Hippocampal formation (tissue), 2 donors: ENCODE measurements at places on chromosomes 4 and X.

GRCh38 chrX:100413229-100413628 is 3.2 kb upstream of the PCDH19 start:
- peak; percentile 1 for DNase-seq

DNA sequence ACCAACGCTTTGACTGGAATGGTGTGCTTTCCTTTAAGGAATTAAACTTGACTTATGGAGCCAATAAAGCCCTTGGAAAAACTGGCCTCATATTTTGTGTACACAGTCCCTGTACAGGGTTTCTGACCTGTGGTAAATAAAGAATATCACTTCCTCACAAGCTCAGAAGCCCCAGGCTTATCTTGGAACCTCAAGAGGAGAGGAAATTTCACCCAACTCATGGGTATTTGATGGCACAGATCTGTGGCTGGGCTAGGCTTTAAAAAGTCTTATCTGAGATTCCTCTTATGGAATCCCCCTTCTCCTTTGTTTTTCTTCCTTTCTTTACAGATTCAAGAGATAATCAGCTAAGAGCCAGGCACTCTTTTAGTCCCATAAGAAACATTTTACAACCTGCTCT is 89.3 kb upstream of the USP38 start:
- DNase-seq = no peak

GRCh38 chrX:1649621-1650020 is 34.8 kb downstream of the ASMT start:
- DNase-seq = no peak

GRCh38 chr4:156547891-156548290 is 423.7 kb downstream of the PDGFC start:
- DNase-seq = no peak

GRCh38 chrX:72393836-72394517 is 88.3 kb upstream of the CITED1 start:
- DNase-seq = no peak

DNA sequence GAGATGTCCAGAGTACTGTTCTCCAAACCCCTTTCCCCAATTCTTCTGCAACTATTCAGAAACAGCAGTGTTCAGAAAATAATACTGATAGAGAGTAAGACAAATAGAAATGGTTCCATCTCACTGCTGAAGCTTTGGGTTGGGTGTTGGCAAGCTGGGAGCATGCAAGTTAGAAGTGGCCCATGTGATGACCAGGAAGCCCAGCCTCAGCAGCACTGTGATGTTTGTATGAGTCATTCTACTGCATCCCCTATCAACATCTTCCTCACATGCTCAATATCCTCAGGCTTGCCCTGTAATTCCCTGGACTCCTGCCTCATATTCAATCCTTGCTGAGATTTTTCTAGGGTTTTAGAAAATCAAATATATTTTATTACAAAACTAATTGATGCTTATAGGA is 96.5 kb downstream of the CHRDL1 start:
- no peak for DNase-seq

DNA sequence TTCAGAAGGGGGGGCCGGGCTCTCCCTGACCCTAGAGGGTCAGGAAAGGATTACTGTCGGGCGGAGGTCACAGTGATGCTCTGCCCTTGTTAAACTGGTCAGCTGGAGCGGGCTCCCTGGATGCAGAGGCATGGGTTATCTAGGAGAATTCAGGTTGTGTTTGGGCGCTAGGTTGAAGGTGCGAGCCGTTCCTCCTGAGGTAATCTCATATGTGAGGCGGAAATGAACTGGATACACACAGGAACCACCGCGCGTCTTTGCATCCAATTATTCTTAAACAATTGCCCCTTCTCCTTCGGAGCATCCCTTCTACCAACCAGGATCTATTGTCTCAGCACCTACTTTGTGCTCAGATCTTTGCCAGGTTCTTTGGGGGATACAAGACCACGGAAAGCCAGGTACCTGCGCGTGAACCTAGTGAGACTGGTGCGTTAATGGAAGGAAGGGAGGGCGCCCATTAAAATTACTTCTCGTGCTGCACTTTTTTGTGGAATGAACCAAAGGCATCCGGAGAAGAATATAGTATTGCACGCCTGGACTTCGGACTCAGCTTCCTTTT is 28.4 kb downstream of the HAND2 start:
- DNase-seq = no peak

DNA sequence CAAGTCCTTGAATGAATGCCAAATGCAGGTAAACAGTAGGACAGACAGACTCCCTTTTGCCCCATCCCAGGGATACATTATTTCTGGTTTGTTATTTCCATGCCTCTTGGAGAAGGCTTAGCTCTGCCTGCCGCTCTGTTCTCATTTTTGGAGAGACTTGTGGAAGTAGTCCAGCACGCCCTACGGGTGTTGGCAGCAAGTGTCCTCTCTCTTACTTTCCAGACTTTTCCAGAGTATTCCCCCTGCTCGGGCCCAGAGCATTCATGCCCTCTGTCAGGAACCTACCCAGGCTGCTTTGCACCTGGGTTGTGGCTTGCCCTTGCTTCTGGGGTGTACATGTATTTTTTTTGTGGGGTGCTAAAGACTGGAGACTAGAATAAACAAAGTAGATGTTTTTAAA is 15.3 kb downstream of the SLC34A2 start:
- no peak for DNase-seq

GRCh38 chrX:22664826-22665225 is 334.9 kb upstream of the DDX53 start:
- DNase-seq = no peak

- no peak for DNase-seq
Observed at GRCh38 chr4:41102414-41103092, 111.8 kb downstream of the APBB2 start.

DNA sequence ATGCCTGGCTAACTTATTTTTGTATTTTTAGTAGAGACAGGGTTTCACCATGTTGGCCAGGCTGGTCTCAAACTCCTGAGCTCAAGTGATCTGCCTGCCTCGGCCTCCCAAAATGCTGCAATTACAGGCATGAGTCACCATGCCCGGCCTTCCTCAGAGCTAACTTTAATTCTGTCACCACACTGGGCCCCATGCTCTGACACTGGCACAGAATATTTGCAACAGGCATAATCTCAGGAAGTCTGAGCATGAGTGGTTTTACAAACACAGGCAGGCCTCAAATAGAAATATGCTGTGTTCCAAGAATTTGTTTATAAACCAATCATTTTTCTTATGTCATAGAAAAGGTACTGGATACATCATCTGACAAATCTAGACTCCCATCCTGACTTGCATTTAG is 32.7 kb upstream of the FAM9C start:
- no peak for DNase-seq

DNA sequence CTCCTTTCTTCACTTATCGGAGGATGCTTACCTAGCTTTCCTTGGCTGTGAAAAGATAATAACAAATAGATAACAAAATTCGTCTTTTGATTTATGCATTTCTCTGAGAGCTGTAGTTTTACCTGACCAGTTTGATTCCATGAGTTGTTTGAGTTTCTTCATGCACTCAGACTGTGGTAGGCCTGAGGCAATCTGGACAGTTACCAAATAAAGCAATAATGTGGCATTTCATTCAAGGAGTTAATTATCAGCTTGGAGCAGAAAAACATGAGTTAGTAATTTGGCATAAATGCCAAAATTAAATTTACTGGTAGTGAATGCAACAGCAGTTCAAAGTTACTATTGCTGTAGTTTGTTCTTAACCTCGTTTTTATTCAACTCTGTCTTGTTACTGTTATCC is 53.5 kb downstream of the FABP2 start:
- DNase-seq = no peak

DNA sequence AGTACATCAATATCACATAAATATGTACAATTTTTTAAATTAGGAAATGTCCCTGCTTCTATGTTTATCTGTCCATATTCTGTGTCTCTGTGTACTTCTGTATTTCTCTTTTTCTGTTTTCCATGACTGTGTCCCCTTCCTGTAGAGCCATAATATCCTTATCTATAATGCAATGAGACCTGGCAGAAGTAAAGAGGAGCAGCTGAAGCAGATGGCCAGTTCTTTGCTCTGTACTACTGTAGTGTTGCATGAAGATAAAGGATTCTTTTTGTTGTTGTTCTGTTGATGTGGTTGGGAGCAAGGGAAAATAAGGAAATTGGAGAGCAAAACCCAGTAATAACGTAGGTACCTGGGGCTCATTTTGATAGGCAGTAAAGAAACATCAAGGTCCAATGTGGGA is 301.7 kb downstream of the ADGRL3 start:
- no peak for DNase-seq

DNA sequence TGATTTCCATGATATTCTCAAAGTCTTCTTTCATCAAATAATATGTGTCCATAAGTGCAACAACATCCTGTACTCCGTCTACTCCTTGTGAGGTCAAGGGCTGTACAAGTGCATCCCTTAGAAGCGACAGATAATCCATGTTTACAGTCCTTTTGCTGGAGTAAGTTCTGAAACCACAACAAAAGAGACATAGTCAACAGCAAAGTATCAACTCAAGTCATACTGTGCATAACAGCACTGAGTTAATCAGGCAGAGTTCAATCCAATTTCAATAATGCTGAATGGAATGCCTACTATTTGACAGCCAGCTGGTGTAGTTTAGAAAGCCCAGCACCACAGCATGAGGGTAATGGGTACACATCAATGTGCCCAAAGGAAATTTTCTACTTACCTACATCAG is 74.5 kb downstream of the RFC1 start:
- no peak for DNase-seq

GRCh38 chr4:133148690-133149363 is at the start of gene PCDH10:
Gene PCDH10, plus strand, starts transcription at chr4:133149294. Its CDS starts 847 bp downstream, at chr4:133150141.
- peak; percentile 98 for DNase-seq

DNA sequence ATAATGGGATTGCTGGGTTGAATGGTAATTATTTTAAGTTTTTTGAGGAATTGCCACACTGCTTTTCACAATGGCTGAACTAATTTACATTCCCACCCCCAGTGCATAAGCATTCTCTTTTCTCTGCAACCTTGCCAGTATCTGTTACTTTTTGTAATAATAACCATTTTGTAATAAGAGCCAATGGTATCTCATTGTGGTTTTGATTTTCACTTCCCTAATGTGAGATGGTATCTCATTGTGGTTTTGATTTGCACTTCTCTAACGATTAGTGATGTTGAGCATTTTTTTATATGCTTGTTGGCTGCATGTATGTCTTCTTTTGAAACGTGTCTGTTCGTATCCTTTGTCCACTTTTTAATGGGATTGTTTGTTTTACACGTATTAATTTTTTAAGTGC is 213.1 kb upstream of the HDX start:
- no peak for DNase-seq

GRCh38 chr4:90421161-90421560 is 294.0 kb downstream of the CCSER1 start:
- no peak for DNase-seq

- DNase-seq = no peak
Observed at GRCh38 chr4:95694411-95694810, 145.5 kb upstream of the PDHA2 start.

DNA sequence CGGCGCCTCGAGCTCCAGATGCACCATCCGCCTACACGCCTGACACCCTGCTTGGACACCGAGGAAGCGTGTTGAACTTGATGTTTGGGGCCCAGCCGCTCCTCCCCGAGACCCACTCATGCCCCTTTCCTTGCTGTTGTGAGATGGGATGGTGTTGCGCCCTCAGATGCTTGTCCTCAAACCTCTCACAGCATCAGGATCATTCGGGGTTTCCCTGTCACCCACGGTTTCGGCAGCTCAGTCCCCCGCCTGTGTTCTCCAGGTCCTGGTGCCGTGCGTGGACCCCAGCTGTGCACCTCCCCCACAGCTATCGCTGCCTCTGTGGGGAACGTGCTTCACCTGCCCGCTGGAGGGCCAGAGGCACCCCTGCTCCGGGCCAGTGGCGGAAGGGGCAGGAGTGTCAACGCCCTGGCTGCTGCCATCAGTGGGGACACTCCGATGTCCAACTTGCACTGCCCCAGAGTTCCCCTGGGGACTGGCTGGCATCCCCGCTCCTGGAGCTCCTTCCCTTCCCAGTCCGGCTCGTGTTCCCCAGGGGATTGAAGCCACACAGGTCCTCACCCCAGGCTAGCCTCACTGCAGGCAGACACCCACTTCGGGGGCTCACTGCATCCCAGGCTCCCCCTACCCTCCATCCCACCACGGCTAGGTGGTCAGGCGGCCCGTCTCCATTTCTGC is 82.3 kb upstream of the ADRA2C start:
- DNase-seq = no peak

GRCh38 chr4:38452009-38452408 is 212.0 kb upstream of the KLF3 start:
- DNase-seq = no peak

- DNase-seq = no peak
Observed at GRCh38 chr4:113603911-113604310, 157.6 kb downstream of the CAMK2D start.

- DNase-seq = no peak
Observed at GRCh38 chrX:50617183-50617582, 146.6 kb upstream of the DGKK start.

DNA sequence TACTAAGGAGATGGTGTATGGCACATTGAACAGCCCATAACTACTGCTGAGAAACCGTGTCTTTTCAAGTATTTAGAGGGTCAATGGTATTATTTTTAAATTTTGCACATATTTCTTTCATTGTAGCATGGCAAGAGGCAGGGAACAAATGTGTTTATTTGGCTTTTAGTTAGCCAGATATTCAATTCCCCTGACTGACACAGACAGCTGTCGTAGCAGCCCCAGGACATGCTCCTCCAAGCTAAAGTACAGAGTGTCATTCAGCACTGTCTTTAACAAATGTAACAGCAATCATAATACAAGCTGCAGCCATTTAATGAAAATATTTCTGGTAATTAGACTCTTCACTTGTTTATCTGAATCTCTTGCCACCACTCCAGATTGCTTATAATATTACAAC is 687.1 kb downstream of the KLHL13 start:
- DNase-seq = no peak

- no peak for DNase-seq
Observed at GRCh38 chr4:143356493-143356892, 19.8 kb downstream of the GAB1 start.

- DNase-seq = peak; percentile 38
Observed at GRCh38 chrX:15854080-15854655, 445 bp downstream of the AP1S2 start.

GRCh38 chr4:121219227-121219626 is 55.1 kb upstream of the TNIP3 start:
- DNase-seq = no peak

DNA sequence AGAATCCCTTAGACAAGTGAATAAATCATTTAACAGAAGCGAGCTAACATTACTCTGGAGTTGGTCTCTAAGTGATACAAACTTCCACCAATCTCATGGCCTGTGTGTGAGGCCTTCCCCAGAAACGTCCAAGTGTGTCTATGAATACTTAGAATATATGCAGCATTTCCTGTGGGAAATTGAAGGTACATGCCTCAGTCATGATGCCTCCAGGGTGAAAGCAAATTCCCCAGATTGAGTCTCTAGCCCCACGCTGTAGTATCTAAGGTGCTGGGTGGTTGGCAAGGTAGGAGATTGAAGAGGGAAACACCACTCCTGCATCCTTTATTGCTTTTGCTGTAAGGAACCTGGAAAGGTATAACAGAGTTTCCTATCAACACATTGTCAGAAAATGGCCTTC is 113.8 kb downstream of the IL13RA2 start:
- DNase-seq = no peak

DNA sequence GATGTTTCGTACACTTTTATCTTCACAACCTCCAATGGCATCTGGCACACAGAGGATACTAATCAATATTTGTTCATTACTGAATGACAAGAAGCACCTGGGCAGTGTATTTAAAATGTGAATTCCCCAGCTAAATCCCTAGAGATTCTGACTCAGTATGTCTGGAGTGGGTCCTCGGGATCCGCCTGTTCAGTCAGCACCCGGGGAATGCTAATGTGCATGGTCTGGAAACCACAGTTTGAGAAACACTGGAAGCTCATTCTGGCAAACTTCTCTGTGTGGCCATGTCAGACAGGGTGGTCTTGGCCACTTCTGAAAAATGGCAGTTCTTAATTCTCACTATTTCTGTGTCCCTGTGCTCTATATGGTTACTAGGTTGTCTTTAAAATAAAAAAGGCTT is 138.8 kb upstream of the VCX start:
- no peak for DNase-seq
